ENCODE measurements at places on chromosomes 7 and 10.
A peak's percentile ranks its signal among the peaks of the same experiment; 100 is the strongest.

DNA sequence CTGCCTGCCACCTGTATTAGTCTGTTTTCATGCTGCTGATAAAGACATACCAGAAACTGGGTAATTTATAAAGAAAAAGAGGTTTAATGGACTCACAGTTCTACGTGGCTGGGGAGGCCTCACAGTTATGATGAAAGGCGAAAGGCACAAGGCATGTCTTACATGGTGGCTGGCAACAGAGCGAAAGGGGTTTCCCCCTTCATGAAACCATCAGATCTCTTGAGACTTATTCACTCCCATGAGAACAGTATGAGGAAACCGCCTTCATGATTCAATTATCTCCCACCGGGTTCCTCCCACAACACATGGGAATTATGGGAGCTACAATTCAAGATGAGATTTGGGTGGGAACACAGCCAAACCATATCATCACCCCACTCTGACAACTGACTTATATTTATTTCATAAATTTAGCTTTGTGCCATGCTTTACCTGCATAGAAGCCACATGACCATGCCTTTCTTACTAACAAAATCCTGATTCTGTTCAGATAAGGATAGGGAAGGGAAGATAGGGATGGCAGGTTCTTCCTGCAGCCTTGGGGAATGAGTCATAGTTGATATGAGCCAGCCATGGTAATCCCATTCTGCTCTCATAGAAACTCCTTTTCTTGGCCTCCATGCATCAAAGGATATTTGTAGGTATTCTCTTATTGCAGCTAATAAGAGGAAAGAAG lies 191.3 kb upstream of the AGK start:
- no peak for DNase-seq

DNA sequence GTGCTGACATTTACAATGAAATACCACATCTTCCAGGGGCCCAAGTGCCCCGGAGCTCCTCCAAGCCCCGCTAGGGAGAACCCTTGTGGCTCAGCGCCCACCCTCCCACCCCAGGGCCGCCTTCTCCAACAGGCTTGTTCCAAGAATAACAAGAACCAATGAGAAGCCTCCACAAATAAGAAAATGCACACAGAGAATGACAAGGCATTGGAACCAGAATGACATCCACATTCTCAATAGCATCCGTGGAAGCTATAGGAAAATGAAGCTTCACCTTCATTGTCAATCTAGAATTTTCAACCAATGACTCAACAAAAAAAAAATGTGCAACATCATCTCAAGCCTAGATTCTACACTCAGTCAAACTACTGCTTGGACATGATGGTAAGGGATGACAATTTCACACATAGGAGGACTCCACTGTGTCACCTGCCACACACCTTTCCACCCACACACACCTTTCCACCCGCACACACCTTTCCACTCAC lies 50.4 kb upstream of the PPP2R2D start:
- no peak for DNase-seq

GRCh38 chr7:129780257-129780973 lies 168.9 kb downstream of the NRF1 start:
- DNase-seq = peak; percentile 75

- DNase-seq = no peak
Observed at GRCh38 chr10:66483966-66484365, 441.9 kb upstream of the LRRTM3 start.

- no peak for DNase-seq
Observed at GRCh38 chr10:123678376-123678775, 12.2 kb downstream of the GPR26 start.

GRCh38 chr7:11609096-11609670 lies 222.8 kb downstream of the THSD7A start:
- no peak for DNase-seq

All from HCT116 (cell line).